MG63 (cell line): ENCODE measurements at places on chromosomes 3 and 15. TPM values are rescaled to one million over a fixed set of nuclear protein-coding genes. Genes with fewer than 3 reads are reported as not detected.

- DNase-seq, result peak; percentile 85
Measured at GRCh38 chr3:172201136-172201869, 161.9 kb downstream of the FNDC3B start.

DNA sequence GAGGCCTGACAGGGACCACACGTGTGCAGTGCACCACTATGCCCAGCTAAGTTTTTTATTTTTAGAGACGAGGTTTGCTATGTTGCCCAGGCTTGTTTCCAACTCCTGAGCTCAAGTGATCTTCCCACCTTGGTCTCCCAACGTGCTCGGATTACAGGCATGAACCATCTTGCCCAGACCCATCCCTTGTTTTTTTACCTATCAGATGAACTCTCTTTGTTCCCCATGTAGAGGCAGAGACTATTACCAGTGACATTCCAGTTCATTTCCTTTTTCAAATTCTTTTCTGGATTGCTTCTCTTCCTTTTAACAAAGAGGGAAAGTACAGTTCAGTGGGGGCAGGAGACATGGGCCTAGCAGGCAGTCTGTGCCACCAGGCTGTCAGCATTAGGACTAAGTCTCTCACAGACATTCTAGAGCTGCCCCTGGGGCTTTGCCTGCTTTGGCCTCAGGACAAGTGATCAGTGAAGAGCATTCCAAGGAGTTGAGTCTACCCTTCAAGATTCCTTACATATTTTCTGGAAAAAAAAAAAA lies 103.5 kb upstream of the SLC7A14 start:
- peak; percentile 93 for DNase-seq

- DNase-seq, result no peak
Measured at GRCh38 chr3:13028010-13028821, 45.0 kb downstream of the IQSEC1 start.

DNA sequence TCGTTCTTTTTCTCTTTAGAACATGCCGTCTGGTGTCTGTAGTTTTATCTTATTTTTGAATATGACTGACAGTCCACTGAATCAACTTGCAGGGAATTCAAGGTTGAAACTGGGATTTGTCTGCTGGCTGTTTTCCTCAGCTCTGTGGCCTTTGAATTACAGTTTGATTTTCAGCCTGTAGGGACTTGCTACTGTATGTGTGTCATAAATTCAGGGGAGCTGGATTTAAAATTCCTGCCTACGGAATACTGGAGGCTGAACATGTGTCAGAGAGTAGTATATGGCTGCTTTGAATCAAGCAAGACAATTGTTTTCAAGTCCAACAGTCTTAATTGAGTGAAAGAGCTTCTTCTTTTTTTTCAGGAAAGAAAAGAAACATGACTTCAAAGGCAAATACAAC lies 33.9 kb downstream of the RARB start:
- DNase-seq, result no peak

GRCh38 chr3:5136211-5136918 lies 14.3 kb downstream of the ARL8B start:
- DNase-seq, result no peak

- no peak for DNase-seq
Measured at GRCh38 chr15:67130166-67130565, 64.8 kb downstream of the SMAD3 start.

CD200 gene
- total RNA-seq, result 0.36 TPM in 1 of 2 replicates, not detected in the other

MUC20 gene
- not detected in 2 replicates for total RNA-seq

SGO1 gene
- total RNA-seq, result 4.4 and 10.6 TPM in 2 replicates

CISH gene
- 0.20 TPM in 1 of 2 replicates, not detected in the other for total RNA-seq

TUSC7 gene
- total RNA-seq, result not detected in 2 replicates

COL6A5 gene
- not detected in 2 replicates for total RNA-seq

ERICH6 gene
- total RNA-seq, result 0.66 TPM in 1 of 2 replicates, not detected in the other

NRROS gene
- total RNA-seq, result not detected in 2 replicates
